Kidney tubule cell (primary cell): ENCODE measurements at places on chromosomes 5 and 9.

DNA sequence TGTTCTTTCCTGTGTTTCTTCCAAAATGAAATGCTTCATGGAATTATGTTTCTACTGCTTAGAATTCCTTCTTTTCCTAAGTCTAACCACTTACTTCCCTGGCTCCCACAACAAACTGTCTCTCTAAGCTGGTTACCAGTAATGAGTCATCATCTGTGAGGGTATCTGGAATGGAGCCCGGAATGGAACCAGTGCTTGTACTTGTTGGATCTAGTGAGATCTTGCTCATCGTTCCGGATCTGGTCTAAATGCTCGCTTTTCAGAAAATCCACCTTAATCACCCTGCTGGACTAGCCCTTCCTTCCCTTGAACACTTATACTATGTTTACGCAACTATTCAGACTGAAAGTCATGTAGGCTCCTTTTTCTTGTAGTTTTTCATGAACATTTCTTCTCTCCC, 184.8 kb downstream of the PBX3 start:
- peak; percentile 94 for DNase-seq

GRCh38 chr9:2339416-2339815, 282.2 kb upstream of the VLDLR start:
- peak; percentile 30 for DNase-seq

DNA sequence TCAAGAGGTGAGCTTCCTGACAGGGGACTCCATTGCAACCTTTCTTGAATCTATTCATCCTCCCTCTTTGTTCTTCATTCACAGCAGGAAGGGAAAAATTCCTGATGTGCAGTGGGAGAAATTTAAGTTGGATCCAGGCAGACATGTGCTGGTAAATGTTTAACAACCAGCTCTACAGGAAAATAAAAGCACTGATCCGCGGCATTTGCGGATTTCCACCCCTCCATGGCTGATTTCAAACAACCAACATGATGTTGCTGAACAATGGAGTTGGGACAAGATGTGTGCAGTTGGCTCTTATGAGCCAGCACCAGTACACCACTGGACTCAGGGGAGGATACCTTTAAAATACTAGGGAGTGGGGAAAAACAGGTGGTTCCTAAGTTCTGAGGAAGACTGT, 47.0 kb downstream of the SPRY4 start:
- peak; percentile 87 for DNase-seq

DNA sequence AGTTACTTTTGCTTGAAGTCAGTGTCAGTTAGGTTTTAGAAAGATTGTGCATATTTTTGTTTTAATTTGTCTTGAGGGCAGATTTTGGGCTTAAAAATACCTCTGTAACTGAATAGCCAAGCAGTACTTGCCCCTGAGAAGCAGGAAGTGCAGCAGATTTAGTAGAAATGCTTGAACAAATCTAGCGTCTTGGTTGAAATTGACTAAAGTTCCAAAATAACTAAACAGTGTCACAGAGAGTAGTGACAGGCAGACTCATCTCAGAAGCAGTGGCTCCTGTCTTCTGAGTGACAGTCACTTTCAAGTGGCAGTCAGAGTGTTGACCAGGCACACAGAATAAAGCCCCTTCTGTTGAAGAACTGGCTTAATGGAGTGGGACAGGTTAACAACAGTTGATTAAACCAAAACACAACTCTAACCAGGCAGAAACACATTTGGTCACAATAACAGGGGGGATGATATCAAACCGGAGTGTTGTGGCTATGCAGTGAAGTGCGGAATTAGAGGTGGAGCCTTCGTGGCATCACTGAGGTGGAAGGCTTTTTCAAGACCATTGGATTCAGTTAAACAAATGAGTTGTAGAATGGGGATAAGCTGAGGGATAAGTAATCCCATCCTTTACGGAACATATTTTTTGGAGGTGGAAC, 29.1 kb downstream of the TRIO start:
- no peak for DNase-seq

GRCh38 chr5:14790911-14791310, 80.7 kb downstream of the ANKH start:
- DNase-seq, result no peak

DNA sequence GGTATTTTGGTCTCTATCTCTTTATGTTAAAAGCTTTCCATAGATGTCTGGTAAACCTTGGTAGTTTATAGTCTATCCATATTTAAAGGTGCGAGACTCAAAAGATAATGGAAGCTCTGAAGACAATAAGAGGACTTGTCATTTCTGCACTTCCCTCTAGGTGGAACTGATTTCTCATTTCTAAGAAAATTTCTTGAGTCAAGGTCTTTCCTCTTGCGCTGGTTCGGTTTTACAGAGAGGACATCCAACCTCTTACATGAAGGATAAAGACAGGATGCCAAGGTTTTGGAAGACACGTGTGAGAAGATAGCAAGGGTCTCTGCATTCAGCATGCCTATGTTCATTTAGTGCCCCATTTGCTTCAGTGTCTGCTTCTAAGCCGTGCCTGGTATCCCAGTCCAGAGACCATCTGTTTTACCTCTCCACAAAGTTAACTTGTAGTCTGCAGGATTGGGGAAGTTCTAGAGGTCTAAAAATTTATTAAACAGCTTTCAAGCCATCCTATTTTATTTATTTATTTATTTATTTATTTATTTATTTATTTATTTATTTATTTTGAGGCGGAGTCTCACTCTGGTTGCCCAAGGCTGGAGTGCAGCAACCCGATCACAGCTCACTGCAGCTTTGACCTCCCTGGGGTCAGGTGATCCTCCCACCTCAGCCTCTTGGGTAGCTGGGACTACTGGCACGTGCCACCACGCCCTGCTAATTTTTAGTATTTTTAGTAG, 41.6 kb downstream of the KIAA1191 start:
- peak; percentile 8 for DNase-seq

- DNase-seq, result no peak
These were observed 330.8 kb downstream of the DTWD2 start for GRCh38 chr5:118657576-118657975.

DNA sequence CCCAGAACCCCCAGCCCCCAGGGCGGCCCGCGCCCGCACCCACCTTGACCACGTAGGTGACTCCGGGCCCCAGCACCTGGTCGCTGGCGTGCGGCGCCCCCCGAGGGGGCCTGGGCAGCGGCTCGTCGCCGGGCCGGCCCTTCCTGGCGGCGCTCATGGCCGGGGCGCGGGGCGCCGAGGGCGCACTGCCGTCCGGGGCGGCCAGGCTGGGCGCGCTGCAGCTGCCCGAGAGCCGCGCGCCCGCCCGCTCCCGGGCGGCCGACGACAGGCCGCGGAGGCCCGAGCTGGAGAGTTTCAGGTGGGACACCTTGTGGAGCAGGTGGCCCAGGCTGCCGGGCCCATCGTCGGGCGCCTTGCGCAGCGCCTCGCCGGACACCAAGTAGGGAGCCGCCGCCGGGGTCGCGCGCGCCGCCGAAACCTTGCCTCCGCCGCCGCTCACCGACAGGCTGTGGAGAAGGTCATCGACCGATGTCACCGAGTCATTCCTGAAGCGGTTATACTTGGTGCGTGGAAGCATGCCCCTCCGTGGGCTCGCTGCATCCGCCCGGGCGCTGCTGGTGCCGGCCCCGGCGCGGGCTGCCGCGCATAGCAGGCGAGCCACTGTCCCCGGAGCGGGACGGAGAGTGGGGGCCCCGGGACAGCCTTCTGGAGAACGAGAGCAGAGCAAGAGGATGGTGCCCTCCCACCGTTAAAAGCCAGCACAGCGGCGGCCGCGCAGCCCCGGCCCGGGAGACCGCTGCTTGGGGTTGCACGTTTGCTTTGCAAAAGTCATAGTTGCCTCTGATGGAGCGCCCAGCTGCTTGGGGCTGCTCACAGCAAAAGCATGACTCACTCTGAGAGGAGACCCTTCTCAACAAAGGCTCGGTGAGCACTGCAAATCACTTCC, at the start of gene SHC3:
Gene SHC3 (minus strand): TSS at position 875 of the 886 bp plus-strand sequence. CDS start 358 bp downstream, at position 517.
- peak; percentile 40 for DNase-seq

DNA sequence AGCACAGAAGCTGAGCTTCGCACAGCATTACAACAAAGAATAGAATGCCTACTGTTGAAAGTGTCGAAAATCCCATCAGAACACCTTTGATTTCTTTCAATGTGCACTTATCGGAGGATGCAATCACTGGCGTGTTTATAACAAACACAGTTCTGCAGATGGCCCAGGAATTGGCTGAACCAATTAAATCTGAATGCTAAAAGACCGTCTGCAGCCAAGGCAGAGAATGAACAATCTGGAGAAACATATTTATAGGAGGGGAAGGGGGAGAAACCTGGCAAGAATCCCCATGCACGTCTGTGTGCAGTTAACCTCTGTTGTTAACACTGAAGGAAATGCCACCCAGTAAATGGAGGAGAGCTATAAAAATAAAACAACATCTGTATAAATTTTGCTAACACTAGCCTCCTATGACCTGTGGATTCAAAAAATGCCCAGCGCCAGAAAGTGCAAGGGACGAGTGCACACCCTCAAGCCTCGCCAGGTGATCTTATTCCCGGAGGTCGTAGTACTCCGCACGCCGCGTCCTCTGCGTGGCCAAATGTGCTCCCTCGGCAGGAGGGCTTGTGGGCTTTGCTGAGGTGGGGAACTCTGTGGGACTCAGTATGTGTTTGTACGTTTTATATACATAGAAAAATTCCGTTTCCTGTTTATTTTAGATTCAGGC, 56.8 kb downstream of the PTCH1 start:
- DNase-seq, result no peak

- peak; percentile 73 for DNase-seq
These were observed 2.1 kb upstream of the RFESD start for GRCh38 chr5:95644351-95645042.

DNA sequence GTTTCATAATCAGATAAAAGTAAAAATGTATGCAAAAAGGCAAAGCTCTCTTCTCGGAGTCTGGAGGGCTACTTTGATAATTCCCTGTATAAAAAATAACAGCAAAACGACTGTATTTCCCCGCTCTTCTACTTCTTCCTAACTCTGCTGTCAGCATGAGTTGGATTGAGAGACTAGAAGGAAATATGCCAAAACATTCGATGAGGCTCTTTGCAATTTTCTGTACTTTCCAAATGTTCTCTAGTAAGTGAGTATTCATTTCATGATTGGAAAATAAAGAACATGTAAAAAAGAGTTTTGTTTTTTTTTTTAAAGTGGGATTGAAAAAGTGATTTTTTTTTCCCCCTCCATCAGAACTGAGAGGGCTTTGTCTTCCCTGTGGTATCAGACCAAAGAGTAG, 677.5 kb downstream of the ACTL7B start:
- no peak for DNase-seq

DNA sequence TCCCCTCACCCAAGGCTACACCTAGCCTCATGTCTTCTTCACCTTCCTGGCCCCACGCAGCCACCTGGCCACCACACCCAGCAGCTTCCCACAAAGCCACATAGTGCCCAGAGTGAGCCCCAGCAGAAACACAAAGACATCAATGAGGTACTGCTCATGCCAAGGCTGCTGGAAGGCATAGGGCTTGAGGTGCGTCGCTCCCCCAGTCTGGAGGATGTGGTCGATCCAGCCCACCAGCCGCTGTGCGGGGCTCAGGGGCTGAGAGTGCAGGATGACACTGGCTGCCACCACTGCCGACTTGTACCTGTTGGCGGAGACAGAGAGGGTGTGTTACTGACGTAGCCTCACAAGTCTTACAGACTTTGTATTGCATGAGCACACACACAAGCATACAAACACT, 15.8 kb upstream of the CAPSL start:
- no peak for DNase-seq

DNA sequence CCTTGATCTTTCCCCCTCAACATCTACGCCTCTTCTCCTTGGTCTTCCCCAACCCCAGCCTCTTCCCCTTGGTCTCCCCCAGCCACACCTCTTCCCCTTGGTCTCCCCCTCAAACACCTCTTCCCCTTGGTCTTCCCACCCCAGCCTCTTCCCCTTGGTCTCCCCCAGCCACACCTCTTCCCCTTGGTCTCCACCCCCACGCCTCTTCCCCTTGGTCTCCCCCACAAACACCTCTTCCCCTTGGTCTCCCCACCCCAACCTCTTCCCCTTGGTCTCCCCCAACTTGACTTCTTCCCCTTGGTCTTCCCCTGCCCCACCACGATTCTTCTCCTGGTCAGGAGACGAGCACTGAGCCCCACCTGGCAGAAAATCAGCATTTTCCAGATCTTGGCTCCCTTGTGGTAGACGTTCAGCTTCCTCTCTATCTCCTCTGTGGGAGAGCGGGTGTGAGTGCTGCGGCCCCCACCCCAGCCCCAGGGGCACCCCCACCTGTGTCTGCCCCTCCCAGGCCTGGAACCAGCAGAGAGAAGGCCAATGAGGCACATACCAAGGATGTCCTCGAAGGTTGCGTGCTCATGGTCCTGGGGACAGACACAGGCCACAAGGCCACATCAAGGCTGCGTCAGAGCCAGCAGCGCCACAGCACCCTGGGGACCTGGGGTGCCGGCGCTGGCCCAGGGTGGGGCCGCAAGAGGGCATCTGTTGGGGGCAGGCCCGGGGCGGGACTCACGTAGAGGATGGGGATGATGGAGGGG, 7.0 kb downstream of the NSMF start:
- DNase-seq, result no peak

DNA sequence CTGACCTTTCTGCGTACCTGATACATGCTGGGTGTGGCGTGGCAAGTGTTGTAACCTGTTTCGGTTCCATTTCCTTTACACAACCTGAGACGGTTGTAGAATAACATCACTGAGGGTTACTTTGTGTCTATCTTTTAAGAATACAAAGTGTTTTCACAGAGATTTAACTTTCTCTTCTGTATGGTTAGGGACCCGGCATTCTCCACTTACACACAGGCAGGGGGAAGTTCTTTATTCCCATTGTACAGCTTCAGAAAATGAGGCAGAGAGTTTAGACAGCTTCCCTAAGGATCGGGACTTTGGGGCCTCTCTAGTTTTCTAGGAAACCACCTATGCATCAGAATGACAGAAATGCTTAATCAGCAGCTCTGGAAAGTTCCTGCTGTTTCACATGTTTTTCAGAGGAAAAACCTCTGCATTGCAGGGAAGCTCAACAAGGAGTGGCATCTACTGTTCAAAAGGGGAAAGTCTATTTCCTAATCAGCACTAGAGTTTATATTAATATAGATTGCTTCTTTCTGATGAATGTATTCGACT, 41.3 kb downstream of the CAST start:
- peak; percentile 67 for DNase-seq

- DNase-seq, result no peak
These were observed 14.9 kb downstream of the TRIM7 start for GRCh38 chr5:181189962-181190710.

GRCh38 chr5:6753851-6754250, 40.6 kb downstream of the TENT4A start:
- DNase-seq, result no peak

DNA sequence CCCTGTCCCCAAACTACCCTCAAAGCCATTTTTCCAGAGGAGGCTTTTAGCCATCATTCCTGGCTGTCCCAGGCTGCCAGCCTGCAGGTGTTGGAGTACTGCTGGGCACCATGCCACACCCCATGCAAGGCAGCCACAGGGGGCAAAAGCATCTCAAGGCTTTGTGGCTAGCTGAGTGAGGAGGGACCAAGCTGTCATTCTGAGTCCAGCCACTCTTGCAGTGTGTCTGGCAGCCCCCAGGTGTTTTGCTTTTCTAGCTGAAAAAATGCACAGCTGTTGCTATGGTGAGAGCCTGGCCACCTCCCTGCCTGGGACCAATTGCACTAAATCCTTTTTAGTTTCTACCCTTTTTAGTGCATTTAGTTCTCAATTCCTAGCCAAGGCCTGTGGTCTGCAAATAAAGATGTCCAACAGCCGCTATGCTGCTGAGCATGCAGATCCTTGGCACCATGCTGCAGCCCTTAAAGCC, 50.4 kb upstream of the PTGS1 start:
- no peak for DNase-seq
